CD4-positive, CD25-positive, alpha-beta regulatory T cell (primary cell): ENCODE measurements at places on chromosomes 11 and 22. TPM values are rescaled to one million over a fixed set of nuclear protein-coding genes. Genes with fewer than 3 reads are reported as not detected.

GRCh38 chr11:129252621-129253020 lies 60.5 kb upstream of the ARHGAP32 start:
- no peak for DNase-seq

DNA sequence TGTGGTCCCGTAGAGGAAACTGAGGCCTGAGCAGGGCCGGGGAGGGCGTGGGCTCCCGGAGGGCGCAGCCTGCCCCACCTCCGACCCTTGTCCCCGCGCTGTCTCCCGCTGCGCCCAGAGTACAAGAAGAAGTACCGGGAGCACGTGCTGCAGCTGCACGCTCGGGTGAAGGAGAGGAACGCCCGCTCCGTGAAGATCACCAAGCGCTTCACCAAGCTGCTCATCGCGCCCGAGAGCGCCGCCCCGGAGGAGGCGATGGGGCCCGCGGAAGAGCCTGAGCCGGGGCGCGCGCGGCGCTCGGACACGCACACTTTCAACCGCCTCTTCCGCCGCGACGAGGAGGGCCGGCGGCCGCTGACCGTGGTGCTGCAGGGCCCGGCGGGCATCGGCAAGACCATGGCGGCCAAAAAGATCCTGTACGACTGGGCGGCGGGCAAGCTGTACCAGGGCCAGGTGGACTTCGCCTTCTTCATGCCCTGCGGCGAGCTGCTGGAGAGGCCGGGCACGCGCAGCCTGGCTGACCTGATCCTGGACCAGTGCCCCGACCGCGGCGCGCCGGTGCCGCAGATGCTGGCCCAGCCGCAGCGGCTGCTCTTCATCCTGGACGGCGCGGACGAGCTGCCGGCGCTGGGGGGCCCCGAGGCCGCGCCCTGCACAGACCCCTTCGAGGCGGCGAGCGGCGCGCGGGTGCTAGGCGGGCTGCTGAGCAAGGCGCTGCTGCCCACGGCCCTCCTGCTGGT lies 1.9 kb downstream of the NLRP6 start:
- no peak for DNase-seq

SLC22A6 gene
- total RNA-seq: not detected

GRCh38 chr11:76667856-76668255 lies 2.7 kb downstream of the LRRC32 start:
- DNase-seq: no peak

- no peak for DNase-seq
Observed at GRCh38 chr11:11583801-11584529, 37.8 kb downstream of the GALNT18 start.

GRCh38 chr22:27483095-27483785 lies 318.3 kb downstream of the MN1 start:
- DNase-seq: no peak
